ENCODE measurements at places on chromosomes 1 and 21.

- DNase-seq, result no peak
Observed at GRCh38 chr1:229970714-229971113, 96.3 kb upstream of the GALNT2 start.

DNA sequence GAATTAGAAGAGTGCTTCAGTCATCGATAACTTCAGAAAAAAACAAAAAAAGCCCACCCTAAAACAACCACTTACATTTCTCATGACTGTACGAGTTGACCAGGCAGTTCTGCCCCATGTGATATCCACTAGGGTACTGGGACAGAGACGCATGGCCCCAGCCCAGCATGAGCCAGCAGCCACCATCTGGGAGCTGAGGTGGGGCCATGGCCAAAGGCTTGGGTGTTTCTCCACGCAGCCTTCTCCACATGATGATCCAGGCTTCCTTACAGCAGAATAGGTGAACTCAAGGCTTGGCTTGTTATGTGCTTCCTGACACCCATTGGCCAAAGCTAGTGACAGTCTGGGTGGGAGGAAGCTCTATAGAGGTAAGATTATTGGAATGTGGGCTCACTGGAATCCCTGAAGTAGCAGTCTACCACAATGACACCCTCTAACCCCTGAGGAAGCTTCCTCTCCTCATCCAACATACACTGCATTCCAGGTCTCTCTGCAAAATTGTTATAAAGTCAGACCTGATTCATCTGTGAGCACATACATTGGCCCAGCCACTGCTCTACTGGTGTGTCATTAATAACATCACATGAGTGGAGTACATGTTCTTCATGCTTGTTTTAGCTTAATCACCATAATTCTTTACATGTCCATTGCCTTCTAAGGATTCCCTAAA, 66.3 kb upstream of the NTPCR start:
- no peak for DNase-seq

- DNase-seq, result no peak
Observed at GRCh38 chr1:107824946-107825345, 140.0 kb downstream of the VAV3 start.

GRCh38 chr21:39531840-39532239, 80.1 kb downstream of the SH3BGR start:
- no peak for DNase-seq

DNA sequence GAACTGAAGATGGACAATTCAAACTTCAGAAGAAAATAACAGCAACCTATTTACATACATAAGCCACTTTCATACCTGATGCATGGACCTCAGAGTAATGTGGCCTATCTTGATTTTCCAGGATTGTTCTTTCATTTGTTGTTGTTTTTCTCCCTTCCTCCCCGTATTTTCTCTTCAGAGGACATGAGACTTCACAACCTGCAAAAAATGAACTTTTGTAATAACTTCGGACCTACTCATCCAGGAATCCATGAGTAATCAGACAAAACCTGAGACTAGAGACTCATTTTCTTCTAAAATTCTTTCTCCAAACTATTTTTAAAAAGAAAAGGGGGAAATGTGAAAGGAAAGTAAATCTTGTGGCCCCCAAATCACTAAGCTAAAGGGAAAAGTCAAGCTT, 17.6 kb upstream of the PLA2G5 start:
- DNase-seq, result no peak

DNA sequence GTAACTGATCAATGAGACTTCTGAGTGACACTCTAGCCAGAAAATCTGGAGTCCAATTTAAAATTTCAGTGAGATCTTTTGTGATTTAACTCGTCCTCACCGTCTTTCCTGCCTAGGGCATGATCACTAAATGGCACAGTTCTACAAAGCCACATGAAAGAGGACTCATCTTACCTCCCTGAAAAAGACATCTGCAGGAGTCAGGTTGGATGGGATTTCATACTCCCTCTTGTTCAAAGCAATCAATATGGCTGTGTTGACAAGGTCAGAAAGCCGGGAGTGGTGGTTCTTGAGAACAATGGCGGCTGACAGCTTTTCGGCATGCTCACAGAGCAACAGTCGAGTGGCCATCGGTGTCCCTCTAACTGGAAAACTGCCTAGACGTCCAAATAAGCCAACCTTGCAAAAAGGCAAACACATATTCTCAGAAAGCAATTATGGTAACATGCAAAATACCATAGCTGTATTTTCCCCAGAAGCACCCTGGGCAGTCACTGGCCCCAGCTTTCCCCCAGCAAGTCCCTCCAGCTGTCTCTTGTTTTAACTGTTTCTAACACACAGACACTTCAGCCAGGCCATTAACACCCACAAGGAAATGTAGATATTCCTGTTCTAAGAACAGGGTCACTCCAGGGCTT, 36.6 kb upstream of the ACTA1 start:
- no peak for DNase-seq

- no peak for DNase-seq
Observed at GRCh38 chr1:187045371-187045770, 216.6 kb downstream of the PLA2G4A start.

- no peak for DNase-seq
Observed at GRCh38 chr21:45788637-45789506, 145.3 kb downstream of the PCBP3 start.

GRCh38 chr1:67683766-67684525, 1.1 kb upstream of the GADD45A start:
- no peak for DNase-seq

- DNase-seq, result no peak
Observed at GRCh38 chr1:26626994-26627393, 68.8 kb upstream of the ARID1A start.

DNA sequence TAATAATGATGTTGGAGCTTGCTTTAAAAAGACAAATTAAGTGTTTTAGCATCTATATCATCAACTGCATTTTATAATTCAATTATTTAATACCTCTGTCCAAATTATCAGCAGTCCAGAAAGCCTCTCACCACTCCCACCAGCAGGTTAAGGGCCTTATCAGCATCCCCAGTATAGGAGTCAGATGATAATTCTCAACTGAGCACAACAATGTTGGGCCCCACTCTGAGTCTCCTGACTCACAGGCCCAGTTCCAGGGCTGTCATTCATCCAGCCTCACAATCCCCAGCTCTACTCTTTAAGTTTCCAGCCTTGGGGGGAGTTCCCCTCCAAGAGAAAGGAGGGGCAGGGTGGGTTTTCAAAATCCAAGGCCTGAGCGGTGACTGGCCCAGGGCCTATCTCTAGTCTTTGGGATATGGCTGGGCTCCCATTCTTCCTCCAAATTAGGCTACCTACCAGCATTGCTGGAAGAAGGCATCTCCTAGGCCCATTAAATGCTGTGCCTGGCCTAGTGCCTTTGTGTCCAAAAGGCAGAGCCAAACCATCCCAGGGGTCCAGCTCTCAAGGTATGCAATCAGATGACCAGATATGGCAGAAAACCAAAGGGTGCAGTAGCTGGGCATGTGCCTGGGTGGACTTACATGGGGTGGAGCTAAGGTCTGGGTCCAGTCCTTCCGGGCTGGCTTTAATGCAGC, 134.1 kb downstream of the GLUL start:
- no peak for DNase-seq

DNA sequence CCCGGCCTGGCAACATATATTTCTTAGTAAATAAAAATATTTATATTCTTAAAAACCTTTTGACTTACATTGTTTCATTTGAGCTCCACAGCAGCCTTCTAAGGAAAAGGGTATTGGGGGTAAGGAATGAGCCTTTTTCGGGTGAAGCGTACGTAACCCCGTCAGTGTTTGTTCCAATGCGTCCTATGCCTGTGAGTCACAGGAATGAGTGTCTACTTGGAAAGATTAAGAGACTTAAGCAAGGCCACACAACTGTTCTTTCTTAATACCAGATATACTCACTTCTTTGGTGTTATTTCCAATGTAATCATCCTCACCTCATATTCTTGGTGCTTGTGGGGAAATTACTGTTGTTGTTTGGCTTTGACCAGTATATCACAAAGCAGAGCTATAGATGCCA, 22.7 kb downstream of the WDTC1 start:
- DNase-seq, result no peak

Measured in effector memory CD4-positive, alpha-beta T cell (primary cell).